ENCODE measurements at places on chromosomes 12 and 14.

DNA sequence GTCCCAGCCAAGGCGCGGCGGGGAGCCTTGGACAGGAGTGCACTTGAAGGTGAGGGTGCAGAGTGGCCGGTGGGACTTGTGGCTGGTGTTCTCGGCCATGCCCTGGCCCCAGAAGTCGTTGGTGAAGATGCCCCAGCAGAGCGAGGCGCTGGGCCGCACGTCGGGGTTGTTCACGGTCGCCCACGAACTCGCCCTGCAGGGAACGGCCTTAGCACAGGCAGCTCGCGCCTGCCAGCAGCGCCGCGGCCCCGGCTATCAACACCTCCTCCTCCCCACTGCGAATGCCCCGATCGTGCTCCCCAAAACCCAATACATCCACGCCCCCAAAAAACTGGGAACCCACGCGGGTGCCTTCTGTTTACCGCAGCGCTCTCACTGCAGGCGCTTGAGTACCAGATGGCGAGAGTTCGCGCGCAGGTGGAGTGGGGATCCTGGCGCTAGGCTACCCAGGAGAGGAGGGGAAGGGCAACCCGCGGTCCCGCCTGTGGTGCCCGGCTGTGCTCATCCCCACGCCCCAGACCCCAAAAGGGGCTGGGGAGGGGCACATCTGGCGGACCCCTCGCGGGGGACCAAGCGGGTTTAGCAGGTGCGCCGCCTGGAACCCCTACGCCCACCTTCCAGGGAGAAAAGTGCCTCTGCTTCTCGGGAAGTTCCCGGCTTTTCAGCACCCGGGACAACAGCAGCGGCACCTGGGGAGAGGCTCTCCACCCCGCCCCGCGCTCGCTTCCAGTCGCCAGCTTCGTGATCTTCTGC lies 386.3 kb upstream of the TMTC1 start:
- no peak for DNase-seq

DNA sequence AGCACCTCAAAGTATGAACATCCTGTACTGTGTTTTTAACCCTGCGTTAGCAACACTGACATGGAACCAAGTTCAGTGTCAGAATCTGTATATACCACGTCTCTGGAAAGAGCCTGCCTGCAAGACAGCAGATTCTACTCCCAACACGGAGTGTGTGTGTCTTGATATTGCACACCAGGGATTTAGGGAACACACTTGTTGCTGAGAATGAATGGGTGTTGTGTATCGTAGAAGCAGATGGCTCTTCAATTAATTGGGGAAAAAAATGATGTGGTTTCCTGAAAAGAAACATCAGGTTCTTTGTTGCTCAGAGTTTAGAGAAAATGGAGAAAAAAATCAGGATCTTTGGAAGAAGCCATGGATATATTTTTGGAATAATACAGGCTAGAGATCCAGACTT lies 170.8 kb downstream of the EGLN3 start:
- DNase-seq, result no peak

DNA sequence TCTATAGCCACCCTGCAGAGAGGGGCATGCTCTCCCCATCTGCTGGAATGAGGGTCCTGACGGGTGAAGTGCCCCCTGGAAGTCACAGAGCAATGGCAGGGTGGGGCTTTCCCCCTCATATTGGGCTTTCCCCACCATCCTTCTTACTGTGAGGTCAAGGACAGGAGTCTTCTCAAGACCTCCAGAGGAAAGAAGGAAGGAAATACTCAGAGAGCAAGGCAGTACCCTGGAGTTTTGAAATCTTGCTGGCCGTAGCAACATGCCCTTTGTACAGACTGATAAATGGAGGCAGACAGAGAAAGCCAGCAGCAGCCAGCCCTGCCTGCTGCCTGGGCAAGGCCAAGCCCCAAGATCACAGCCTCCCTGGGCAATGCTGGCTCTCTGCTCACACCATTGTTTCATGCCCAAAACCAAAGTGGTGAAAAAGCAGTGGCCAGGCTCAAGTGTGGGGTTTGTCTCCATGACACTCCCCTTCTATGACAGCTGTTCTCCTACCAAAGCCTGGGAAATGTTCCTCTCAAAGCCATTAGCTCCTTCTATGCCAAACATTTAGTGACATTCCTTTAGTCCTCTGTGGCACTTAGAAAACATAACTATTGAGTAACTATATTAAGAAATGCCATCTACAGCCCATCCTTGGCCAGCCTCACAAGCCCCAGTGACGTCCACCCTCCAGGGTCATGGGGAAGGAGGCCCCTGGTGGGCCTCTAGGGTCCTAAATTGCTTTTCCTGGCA lies 13.2 kb upstream of the ITPK1 start:
- no peak for DNase-seq

DNA sequence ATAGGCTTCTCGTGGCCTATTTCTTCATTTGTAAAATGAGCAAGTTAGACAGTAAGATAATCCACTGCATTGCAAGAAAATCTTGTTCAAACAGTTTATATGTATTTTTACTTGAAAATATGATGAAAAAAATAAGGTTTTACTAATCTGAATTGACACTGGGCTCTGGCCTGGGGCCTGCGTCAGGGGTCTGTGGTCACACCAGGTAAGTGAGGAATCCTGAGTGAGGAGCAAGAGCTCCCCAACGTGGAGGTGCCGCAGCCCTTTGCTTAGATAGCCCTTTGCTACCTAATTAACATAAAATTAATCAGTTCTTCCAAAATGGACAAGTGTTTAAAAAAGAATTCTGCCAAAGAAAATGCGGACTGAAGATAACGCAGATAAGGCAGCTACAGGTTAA lies 39.1 kb upstream of the STAB2 start:
- DNase-seq, result no peak

GRCh38 chr12:5633106-5633505 lies 201.2 kb downstream of the NTF3 start:
- no peak for DNase-seq

- no peak for DNase-seq
Measured at GRCh38 chr14:31692376-31692781, 131.2 kb downstream of the NUBPL start.

GRCh38 chr12:62767946-62768345 lies 167.0 kb downstream of the PPM1H start:
- DNase-seq, result no peak

GRCh38 chr14:21086908-21087293 lies 11.6 kb downstream of the ZNF219 start:
- no peak for DNase-seq

DNA sequence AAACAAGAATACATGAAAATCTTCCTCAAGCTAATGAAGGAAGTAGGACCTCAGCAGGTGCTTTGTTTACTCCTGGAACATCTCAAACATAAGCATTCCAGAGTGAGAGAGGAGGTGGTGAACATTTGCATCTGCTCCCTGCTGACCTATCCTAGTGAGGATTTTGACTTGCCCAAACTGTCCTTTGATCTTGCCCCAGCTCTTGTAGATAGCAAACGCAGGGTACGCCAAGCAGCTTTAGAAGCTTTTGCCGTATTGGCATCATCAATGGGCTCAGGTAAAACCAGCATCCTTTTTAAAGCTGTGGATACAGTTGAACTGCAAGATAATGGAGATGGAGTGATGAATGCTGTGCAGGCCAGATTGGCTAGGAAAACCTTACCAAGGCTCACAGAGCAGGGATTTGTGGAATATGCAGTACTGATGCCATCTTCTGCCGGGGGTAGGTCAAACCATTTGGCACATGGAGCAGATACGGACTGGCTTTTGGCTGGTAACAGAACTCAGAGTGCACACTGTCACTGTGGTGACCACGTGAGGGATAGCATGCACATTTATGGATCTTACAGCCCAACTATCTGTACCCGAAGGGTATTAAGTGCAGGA lies 1.9 kb downstream of the TOGARAM1 start:
- no peak for DNase-seq

GRCh38 chr12:111259231-111259630 lies 109.7 kb downstream of the PHETA1 start:
- no peak for DNase-seq

DNA sequence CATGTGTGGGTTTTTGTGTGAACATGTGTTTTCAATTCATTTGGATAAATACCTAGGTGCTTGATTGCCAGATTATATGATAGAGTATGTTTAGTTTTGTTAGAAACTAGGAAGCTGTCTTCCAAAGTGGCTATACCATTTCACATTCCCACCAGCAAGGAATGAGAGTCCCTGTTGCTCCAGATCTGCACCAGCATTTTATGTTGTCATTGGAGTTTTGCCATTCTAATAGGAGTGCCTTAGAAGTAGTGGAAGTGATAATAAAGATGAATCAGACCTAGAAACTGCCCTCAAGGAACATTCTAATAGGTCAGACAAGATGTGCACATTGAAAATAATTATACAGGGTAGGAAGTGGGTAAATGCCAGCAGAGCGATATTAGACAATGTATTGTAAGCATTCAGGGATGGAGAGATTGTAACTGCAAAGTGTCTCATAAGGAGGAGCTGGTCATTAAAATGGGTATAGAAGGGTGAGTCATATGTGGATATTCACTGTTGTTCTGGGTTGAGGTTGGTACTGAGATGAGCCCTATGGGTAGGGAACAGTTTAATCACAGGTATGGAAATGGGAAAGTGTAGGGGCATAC lies 71.4 kb downstream of the MNAT1 start:
- DNase-seq, result no peak

DNA sequence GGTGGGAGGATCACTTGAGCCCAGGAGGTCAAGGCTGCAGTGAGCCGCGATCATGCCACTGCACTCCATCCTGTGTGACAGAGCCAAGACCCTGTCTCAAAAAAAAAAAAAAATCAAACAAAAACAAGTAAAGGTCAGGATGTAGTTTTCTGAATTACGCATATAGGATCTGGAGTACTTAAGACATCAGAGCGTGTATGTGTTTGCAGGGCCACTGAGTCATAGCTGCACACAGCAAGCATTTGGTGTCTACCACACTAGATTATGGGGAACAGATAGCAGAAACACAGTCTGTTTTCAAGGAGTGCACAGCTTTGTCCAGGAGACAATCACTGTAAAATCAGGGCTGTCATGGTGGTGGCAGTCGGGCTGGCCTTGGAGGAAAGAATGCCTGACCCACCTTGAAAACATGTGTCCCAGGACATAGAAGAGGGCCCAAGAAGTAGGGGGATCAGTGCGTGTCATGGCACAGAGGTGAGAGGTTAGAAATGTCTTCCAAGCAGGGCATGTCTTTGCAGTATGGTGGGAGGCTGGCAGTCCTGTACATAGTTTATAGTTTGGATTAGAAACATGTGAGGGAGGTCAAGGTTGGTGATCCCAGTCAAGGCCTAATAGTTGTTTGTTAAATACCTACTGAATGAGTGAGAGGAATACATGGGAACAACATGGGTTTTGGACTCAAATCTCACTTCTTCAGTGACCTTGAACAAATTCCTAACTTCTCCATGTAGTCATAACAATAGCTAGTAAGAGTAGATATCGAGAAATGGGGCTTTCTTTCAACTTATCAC lies 23.6 kb upstream of the C12orf71 start:
- no peak for DNase-seq

DNA sequence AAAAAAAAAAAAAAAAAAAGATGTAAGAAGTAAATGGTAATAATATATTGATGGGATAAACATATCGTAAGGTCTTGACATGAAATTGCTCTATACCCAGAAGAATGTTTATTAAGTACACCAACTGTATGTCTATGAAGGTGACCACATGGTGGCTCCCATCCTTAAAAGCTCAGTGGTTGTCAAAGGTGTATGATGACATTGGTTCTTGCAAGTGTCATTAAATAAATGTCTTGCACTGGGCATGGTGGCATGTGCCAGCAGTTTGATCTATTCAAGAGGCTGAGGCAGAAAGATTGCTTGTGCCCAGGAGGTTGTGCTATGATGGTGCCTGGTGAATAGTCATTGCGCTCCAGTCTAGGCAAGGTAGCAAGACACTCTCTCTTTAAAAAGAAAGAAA lies 10.4 kb downstream of the CCT2 start:
- DNase-seq, result no peak

Measured in CD4-positive, alpha-beta T cell treated with Interferon gamma for 1 hour (primary cell).